ENCODE measurements at places on chromosomes 4 and X.

GRCh38 chr4:628821-629635, 3.7 kb downstream of the PDE6B start:
- no peak for DNase-seq

- no peak for DNase-seq
Measured at GRCh38 chr4:122479935-122480416, 23.5 kb upstream of the IL2 start.

- no peak for DNase-seq
Measured at GRCh38 chrX:24648495-24648894, 1.3 kb upstream of the PCYT1B start.

GRCh38 chr4:1927675-1928074, 56.5 kb downstream of the NSD2 start:
- DNase-seq = no peak

DNA sequence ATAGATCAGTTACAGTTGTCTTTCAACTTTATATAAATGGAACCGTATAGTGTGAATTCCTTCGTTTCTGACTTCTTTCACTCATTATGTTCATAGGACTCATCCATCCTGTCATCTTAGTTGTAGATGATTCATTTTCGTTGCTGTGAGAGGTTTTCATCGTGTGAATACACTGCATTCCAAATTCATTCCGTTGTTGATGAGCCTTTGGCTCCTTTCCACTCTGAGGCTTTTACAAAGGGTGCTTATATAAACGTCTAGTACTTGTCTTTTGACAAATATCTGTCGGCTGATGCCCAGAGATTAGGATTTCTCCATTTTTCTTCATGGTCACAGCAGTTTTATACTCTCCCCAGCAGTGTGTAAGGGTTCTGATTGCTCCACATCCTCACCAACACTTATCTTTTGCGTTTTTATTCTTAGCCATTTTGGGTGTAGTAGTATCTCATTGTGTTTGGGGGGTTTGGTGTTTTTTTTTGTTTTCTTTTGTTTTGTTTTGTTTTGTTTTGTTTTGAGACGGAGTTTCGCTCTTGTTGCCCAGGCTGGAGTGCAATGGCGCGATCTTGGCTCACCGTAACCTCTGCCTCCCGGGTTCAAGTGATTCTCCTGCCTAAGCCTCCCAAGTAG, 48.6 kb downstream of the LRP2BP start:
- DNase-seq = no peak

GRCh38 chrX:136780763-136781162, at the start of gene ARHGEF6:
TSS of gene ARHGEF6 (minus strand) at chrX:136780932. CDS start at chrX:136780882, 50 bp downstream.
- no peak for DNase-seq

- DNase-seq = no peak
Measured at GRCh38 chr4:74197080-74197479, 39.2 kb downstream of the MTHFD2L start.

DNA sequence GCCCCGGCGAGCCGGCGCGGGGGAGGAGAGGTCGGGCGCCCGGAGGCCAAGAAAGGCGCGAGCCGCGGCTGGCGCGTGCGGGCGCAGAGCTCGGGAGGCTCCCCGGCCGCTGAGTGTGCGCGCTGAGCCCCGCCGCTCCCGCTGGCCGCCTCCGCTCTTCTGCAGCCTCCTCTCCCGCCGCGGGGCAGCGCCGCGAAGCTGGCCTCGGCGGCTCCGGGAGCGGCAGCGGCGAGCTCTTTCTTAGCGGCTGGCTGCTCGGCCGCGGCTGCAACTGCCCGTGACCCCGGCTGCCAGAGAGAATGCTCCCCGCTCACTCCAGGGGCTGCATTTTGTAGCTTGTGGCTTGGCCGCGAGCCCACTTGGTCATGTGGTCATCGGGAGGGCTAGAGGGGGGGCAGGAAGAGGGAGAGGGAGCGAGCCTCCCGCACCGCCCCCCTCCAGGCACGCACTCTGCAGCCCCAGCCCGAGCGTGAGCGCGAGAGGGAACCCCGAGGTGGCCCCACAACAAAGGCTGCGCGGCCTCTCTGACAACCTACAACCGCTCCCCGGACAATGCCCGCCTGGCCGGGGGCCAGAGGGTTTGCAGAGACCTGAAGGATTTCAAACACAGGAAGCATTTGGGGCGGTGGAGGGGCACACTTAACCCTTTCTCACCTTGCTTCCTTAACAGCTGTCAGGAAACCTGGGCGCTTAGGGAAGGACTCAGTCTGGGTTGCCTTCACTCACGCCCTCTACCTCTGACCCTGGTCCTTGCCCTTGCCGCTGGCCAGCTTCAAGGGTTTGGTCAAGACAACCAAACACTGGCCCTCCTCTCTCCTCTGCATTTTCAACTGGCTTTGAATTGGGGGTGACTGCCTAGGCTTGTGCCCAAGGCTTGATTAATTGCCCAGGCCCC, at the start of gene APLN:
TSS of gene APLN (minus strand) at position 305 of the 895 bp plus-strand sequence. CDS start 326 bp downstream, outside the sequence.
- peak; percentile 20 for DNase-seq

GRCh38 chrX:152658302-152658701, 20.6 kb downstream of the GABRQ start:
- no peak for DNase-seq

DNA sequence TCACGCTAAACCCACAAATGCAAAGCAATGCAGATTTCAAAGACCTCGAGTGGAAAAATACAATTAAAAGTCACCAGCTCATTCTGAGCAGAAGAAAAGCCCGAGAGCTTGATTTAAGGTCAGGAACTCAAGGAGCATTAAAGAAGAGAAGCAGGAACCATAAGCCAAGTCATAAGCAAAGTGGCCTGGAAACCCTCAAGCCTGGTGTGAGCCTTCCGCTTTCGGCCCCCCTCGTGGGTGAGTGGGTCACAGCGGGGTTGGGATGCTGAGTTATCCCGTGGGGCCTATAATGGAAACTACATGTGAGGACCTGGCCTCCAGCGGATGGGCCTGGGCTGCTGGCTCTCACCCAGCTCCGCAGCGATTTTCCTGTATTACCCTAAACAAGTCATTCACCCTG, 504.3 kb downstream of the RAB28 start:
- DNase-seq = no peak

Measured in DMS79 (cell line).